ENCODE measurements at places on chromosomes 1 and 21. TPM values are rescaled to one million over a fixed set of nuclear protein-coding genes. Genes with fewer than 3 reads are reported as not detected.

The CLCA2 gene
- not detected for total RNA-seq

The GON4L gene
- total RNA-seq, result 54.9 TPM

The CFHR2 gene
- total RNA-seq, result not detected

The TAS1R1 gene
- 0.10 TPM for total RNA-seq

The MTARC1 gene
- 9.7 TPM for total RNA-seq

The CHIA gene
- under 0.01 TPM for total RNA-seq

The GPR137B gene
- total RNA-seq, result 16.1 TPM

The SYDE2 gene
- total RNA-seq, result 10.7 TPM

The NPPB gene
- total RNA-seq, result not detected

The AMY1A gene
- total RNA-seq, result not detected

The AGBL4 gene
- total RNA-seq, result 0.10 TPM

The LHX4 gene
- total RNA-seq, result 0.10 TPM

The CNIH3 gene
- 1.4 TPM for total RNA-seq

The PROX1 gene
- total RNA-seq, result 0.31 TPM

The DONSON gene
- 7.5 TPM for total RNA-seq

The TIAM1 gene
- 40.0 TPM for total RNA-seq

The HSD3B1 gene
- not detected for total RNA-seq

The RNU1-4 gene
- total RNA-seq, result under 0.01 TPM

The PRSS38 gene
- not detected for total RNA-seq

The LAMC2 gene
- not detected for total RNA-seq

The MIS18A gene
- 3.1 TPM for total RNA-seq

The LAMB3 gene
- 12.4 TPM for total RNA-seq

The PIK3CD gene
- total RNA-seq, result 126 TPM

The ANXA9 gene
- total RNA-seq, result 0.10 TPM

The EDARADD gene
- total RNA-seq, result 1.8 TPM

The CATSPERE gene
- total RNA-seq, result 0.94 TPM

The VASH2 gene
- total RNA-seq, result 0.10 TPM

The TFF2 gene
- total RNA-seq, result not detected

The HSPA6 gene
- total RNA-seq, result 2.8 TPM

The OPRD1 gene
- total RNA-seq, result not detected

The EFNA3 gene
- 0.21 TPM for total RNA-seq

The RNF223 gene
- not detected for total RNA-seq

The OR2T33 gene
- total RNA-seq, result not detected

The VPS45 gene
- total RNA-seq, result 11.5 TPM

The KCNJ15 gene
- total RNA-seq, result 0.42 TPM

The C1orf105 gene
- not detected for total RNA-seq

The ATP1A2 gene
- total RNA-seq, result 0.10 TPM

The OR2AK2 gene
- total RNA-seq, result 0.10 TPM

The KCNA2 gene
- 0.52 TPM for total RNA-seq

The DEGS1 gene
- 64.0 TPM for total RNA-seq

The TCEANC2 gene
- total RNA-seq, result 1.0 TPM

The S100A7 gene
- total RNA-seq, result not detected

The NR1I3 gene
- 0.31 TPM for total RNA-seq

The CLCA4 gene
- total RNA-seq, result not detected

The PLA2G2D gene
- total RNA-seq, result not detected

Data from mononuclear cell (primary cell).